ENCODE measurements at places on chromosomes 1 and 21.

DNA sequence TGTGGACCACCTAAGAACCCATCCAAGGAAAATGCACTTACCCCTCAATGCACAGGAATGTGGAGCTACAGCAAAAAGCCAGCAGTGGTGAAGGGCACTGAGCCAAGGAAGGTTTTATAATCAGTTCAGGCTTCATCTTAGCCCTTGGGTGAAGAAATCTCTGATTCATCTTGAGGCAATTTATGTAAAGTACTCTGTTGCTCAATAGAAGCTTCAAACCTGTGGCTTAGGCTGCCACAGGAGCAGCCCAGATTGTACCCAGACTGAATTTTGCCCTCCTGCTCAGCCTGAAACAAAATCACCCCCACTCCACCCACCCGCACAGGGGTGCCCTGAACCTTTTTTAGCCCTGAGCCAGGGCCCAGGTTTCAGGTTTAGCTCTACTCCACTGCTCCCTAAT, at the start of gene S100A12:
TSS of gene S100A12 (minus strand) at position 111 of the 400 bp plus-strand sequence. CDS start 1,029 bp downstream, outside the sequence.
- DNase-seq = no peak

GRCh38 chr1:226863446-226863845, 7.0 kb upstream of the PSEN2 start:
- DNase-seq = no peak

GRCh38 chr1:21587602-21587953, 78.4 kb downstream of the ALPL start:
- no peak for DNase-seq

DNA sequence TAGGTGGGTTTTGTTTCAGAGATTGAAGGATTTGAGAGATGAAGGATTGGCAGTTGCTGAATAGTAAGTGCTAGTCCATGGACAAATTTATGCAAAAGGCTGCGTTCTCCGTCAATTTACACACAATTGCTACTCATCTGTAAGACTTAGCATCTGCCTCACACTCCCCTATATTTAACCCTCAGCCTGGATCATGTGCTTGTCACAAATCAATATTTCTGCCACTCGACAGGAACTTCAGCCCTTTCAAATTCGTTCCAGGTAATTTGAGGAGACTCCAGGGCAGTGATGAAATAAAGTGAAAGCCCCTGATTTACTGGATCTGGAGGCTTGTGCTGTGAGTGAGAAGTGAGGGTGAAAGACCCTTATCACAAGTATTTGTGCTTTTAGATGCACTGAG, 105.6 kb upstream of the UBE2U start:
- no peak for DNase-seq

DNA sequence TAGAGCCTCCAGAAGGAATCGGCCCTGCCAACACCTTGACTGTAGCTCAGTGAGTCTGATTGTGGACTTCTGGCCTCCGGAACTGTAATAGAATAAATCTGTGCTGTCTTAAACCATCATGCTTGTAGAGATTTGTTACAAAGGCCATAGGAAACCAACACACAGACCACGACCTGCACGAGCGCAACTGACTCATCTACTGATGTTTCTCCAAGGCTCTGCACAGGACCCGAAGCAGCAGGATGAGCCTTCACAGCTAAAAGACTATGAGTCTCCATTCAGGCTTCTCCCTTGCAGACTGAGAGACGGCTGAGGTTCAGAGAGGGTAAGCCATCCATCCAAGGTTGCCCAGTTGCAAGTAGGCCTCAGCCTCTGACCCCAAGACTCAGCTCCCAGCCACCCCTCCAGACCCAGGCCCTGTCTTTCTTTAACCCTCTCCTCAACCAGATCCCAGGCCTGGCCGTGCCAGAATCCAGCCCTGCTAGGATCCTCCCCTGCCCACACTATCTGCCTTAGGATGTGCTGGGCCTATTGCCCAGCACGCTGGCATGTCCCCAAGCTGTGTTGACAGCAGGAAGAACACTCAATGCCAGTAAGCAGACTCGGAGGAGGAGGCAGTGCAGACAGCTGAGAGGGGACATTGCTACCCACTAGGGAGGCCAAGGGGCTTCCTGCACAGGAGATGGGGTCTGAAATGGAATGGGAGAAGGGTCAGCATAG, 109.0 kb downstream of the HMGB4 start:
- no peak for DNase-seq

- DNase-seq = no peak
Observed at GRCh38 chr1:208851366-208851765, 607.2 kb upstream of the PLXNA2 start.

GRCh38 chr1:229114850-229115365, 156.0 kb upstream of the RAB4A start:
- no peak for DNase-seq

DNA sequence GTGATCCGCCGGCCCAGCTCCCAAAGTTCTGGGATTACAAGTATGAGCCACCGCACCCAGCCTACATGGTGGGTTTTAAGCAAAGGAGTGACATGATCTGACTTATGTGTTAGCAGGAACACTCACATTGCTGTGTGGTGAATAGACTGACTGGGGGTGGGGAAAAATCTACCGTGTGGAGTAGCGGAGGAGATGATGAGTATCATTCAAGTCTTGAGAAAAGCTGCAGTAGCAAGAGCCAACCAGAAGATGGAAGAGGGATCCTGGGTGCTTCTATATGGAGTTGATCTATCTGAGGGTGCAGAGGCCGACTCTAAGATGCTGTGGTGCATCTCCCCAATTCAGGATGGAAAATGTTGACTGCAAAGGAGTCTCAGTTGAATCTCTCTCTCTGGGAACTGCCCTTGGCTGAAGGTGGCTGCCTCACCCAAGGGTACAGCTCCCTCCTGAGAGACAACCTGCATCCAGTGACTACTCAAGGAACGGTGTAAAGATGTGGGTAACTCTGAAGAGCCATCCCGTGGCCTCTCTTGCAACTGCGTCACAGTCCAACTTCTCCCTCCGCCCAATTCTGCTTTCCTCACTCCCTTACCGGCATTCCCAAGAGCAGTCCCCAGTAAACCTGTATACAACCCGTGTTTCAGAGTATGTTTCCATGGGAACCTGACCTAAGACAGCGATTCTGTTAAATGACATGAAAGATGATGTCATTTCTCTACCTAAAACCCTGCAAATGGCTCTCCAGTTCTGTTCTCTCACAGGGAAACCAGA, 7.4 kb upstream of the B3GALNT2 start:
- no peak for DNase-seq

- DNase-seq = no peak
Observed at GRCh38 chr21:38997051-38997842, 186.0 kb downstream of the PSMG1 start.

DNA sequence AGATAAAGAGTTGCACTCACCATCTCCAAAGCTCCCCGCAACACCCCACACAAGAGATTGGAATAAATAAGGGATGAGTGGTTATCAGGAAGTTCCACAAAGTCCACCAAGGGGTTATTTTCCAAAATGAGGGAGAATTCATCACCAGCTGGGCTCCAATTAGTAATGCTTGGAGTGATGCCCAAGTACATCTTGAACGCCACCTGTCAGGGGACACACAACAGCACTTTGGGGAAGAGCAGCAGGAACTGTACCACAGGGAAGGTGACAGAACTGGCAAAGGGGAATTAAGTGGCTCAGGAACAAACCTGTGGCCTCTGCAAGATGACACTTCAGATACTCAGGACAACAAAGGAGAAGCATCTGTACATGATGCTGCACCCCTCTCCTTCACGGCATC, 11.5 kb downstream of the TRAPPC3 start:
- no peak for DNase-seq

DNA sequence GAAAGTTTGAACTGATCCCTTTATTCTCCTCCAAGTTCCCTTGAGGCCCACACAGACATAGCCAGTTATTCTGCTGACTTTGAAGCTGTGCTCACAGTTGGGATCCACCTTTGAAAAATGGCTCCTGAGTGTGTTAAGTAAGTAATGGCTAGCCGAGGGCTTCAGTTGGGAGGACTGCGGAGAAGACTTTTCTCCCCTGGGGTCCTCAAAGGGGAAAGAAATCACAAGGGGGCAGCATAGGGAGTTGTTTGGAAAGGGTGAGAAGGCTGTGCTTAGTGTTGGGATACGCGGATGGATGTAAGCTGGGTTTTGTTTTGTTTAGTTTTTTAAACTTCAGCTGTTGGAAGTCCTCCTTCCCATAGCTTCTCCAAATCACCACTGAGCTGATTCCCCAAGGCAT, 8.3 kb downstream of the PGM1 start:
- no peak for DNase-seq
